ENCODE measurements at places on chromosomes 16 and 17.

- no peak for DNase-seq
Measured at GRCh38 chr16:72244853-72245252, 72.9 kb upstream of the PMFBP1 start.

- no peak for DNase-seq
Measured at GRCh38 chr16:10525214-10525825, 55.1 kb downstream of the EMP2 start.

DNA sequence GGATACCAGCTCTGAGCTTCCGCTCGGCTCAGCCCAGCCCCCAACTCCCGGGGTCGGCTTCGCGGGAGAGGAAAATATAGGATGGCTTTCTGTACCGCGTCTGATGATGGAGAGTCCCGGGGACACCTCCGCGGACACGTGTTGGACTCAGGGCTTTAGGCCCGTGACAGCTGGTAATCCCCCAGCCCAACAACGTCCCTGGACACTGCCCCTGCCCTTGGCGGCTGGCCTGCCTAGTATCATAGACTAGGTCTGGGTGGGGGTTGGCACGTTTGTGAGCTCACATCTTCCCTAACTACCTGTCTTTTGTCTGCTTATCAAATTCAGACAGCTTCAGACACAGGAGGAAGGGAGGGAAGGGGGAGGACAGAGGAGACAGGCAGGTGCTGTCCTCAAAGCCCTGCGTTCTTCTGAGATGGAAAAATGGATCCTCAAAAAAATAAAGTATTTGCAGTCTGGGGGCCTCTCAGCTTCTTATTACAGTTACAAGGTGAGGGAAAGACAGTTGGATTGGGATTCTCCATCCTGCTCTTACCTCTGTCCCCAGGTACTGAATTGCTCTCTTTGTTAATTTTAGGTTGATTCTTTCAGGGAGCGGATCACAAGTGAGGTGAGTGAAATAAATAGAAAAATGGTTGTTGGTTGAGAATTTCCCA is 698 bp downstream of the PSME3 start:
- DNase-seq, result no peak

DNA sequence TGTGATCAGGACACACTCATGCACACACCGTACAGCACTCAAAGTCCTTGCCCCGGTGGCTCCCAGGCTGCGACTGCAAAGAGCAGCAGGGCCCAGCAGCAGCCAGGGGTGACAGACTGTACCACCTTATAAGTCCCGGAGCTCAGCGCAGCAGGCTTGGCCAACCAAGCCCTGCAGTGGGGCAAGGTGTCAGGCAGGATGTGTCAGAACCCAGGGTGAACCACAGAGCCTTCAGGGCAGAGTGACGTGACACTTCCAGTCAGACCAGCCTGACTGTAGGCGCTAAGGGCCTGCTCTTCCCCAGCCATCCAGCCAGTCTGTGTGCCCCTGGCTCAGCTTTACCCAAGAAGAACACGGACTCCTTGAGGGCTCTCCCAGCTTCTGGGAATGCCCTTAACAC is 204.1 kb downstream of the COPRS start:
- no peak for DNase-seq

- no peak for DNase-seq
Measured at GRCh38 chr16:82177555-82177954, 7.5 kb upstream of the MPHOSPH6 start.

DNA sequence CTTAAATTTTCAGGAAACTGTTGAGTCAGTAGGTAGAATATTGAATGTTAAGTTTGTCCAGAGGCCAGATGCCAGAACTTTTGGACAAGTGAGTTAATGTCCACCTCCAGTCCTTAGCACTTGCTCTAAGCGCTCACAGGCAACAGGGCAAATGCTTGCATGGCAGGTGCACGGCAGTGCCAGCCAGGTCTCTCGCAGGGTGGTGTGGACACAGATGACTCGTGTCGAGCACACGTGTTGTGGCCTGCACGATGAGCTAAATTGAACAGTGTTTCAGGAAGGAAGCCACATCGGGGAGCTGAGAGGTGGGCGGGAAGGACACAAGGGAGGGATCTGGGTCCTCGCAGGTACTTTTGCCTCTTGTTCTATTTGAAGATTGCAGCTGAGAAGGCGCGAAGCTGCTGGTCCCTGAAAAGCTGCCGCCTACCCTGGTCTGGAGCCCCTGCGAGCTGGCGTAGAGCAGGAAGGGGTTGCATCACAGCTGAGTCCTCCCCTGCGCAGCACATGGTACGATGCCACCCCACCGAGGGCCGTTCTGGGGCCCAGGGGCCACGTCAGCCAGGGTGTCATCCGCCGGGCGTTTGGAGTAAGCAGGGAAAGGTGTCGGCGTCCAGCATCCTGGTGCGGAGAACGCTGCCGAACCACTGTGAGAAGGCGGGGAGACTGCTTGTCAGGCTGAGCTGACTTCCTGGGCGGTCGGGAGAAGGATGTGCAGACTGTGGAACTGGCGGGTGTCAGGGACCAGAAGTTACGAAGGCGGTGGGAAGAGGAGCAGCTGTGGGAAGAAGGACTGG is 6.3 kb downstream of the RAB40C start:
- DNase-seq, result no peak

- DNase-seq, result peak; percentile 38
Measured at GRCh38 chr16:528111-529011, 849 bp downstream of the CAPN15 start.

- DNase-seq, result no peak
Measured at GRCh38 chr17:41073676-41074075, 8.0 kb upstream of the KRTAP2-4 start.

DNA sequence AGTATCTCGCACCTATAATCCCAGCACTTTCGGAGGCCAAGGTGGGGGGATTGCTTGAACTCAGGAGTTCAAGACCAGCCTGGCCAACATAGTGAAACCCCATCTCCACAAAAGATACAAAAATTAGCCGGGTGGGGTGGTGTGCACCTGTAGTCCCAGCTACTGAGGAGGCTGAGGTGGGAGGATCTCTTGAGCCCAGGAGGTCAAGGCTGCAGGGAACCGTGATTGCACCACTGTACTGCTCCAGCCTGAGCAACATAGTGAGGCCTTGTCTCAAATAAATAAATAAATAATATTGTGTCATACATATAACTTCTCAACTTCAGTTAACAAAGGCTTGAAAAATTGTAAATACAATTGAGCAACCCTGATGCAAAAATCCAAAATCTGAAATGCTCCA is 8.2 kb downstream of the AMFR start:
- DNase-seq, result no peak

DNA sequence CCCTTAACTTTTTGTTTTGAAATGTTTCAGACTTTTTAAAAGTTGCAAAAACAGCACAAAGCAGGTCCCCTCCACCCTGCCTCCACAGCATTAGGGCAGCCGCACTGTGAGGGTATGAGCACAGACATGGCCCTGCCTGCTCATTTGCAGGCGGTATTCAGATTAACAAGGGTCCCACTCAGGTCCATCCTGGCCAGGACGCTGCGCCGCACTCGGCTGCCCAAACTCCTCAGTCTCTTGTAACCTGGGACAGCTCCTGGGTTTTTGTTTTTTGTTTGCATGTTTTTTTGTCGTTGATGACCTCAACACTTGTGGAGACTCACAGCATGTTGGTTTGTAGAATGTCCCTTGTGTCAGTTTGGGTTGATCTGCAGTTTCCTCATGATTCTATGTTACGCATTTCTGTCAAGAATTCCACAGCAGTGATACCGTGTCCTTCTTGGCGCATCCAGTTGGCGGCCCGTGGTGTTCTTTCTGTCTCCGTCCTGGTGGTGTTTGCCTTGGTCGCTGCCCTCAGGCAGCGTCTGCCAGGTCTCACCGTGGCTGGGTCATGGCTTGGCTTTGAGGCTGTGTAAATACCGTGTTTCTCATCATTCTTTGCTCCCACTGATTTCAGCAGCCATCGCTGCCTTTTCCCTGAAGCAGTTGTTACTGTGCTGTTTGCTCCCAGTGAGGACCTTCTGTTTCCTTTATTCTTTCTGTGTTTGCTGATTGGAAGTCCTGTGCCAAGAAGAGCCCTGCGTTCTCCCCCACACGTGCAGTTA is 18.5 kb downstream of the CRAMP1 start:
- DNase-seq, result no peak

GRCh38 chr17:9002606-9003354 is 18.5 kb upstream of the NTN1 start:
- peak; percentile 13 for DNase-seq

DNA sequence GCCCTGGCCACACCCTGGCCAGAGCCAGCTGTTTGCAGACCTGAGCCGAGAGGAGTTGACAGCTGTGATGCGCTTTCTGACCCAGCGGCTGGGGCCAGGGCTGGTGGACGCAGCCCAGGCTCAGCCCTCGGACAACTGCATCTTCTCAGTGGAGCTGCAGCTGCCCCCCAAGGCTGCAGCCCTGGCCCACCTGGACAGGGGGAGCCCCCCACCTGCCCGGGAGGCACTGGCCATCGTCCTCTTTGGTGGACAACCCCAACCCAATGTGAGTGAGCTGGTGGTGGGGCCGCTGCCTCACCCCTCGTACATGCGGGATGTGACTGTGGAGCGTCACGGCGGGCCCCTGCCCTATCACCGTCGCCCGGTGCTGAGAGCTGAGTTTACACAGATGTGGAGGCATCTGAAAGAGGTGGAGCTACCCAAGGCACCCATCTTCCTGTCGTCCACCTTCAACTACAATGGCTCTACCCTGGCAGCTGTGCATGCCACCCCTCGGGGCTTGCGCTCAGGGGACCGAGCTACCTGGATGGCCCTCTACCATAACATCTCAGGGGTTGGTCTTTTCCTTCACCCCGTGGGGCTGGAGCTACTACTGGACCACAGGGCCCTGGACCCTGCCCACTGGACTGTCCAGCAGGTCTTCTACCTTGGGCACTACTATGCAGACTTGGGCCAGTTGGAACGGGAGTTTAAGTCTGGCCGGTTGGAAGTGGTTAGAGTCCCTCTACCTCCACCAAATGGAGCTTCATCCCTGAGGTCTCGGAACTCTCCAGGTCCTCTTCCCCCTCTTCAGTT is 578 bp downstream of the AOC2 start:
- DNase-seq, result no peak

DNA sequence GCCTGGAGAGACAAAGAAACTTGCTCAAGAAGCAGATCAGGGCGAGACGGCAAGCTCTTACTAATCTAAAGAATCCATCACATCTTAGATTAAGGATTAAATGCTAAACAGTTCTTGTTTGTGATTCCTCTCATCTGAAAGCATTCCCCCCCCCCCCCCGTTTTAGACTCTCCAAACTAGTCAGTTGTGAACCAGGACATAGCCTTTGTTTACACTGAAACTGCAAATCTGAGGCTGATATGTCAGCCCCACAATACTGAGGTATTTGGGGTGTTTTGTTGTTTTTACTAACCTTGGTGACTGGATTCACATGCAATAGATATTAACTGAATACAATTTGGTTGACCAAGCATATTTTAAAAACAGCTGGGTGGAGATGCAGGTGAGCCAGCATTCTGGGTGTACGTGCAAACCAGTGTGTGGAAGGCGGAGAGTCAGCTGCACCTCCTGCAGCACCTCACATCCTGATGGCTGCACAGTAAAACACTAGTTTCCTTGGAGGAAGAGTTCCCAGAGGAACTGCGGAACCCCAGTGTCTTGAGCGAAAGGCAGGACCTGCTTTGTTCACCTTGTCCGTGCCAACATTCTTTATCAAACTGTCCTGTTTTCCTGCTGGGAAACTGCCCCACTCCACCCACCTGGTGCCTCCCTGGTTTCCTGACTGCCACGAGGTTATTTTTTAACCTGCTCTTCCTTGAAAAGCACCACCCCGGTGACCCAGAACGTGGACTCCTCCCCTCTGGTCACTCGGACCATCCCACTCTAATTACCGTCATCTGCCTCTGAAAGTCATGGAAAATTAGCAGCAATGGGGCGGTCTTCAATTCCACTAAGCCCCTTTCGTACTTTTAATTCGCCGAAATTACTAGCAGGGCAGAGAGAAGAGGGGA is 1.2 kb upstream of the YPEL2 start:
- no peak for DNase-seq

GRCh38 chr16:25575363-25575762 is 116.4 kb upstream of the HS3ST4 start:
- no peak for DNase-seq

- no peak for DNase-seq
Measured at GRCh38 chr17:78878261-78878660, 24.7 kb downstream of the CEP295NL start.

DNA sequence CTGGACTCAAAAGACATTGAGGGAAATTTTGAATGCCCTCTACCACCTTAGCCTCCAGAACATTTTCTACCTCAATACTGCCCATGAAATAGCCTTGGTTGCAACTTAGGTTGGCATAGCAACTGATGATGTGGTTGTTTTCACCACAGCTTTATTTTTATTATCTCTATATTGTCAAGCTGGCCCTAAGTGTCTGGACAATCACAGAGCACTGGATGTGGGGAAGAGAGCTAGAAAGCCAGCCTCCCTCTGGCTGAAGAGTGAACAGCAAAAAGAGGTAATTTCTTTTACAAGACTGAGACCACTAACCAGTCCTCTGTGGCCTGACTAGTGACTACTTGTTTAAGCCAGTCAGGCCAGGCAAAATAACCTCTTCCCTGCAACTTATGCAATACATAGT is 159.6 kb downstream of the HS3ST2 start:
- DNase-seq, result no peak

- DNase-seq, result no peak
Measured at GRCh38 chr16:4382795-4383357, 11.2 kb downstream of the VASN start.

- peak; percentile 58 for DNase-seq
Measured at GRCh38 chr17:42706732-42707131, 24.4 kb downstream of the CNTNAP1 start.

DNA sequence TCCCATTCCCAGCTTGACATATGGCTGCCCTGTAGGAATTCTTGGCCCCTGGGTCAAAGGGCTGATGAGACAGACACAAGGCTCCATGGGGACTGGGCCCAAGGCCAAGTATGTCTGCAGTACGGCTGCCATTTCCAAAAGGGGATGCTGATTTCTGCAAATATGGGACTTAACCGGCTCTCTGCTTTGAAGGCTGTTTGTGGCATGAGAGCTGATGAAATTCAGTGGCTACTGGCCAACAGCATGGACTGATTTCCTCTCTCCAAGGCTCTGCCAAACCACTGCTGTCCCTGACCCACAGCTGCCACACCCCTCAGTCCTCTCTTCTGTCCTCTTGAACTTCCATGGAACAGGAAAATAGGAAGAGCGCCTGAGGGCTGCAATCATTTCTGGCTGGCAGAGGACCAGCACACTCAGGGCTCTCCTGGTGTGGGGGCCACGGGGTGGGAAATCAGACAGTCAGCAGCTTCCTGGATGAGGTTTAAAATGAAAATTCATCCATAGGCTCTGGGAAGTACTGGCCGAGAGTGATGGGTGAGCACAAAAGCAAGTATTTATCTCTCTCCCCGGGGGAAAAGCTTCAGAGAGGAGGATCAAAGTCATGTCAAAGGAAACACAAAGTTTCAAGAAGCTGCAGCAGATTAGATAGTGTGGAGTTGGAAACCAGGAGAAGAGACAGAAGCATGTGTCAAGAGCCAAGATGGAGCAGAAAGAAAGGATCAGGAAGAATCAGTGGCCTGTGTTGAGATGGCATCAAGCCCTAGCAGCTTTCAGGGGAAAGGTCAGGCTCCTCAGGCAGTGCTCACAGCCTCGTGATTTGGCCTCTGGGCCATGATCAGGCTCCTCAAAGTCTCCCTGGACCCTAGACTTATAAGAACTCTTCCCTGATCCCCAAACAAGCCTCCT is 64.1 kb upstream of the SREBF1 start:
- no peak for DNase-seq

- no peak for DNase-seq
Measured at GRCh38 chr16:52573365-52574299, 26.7 kb upstream of the TOX3 start.

Measured in stimulated activated naive CD4-positive, alpha-beta T cell treated with Interleukin-2 at 50 U/mL for 16 hours (primary cell).